ENCODE measurements at places on chromosomes 16 and 17. TPM values are rescaled to one million over a fixed set of nuclear protein-coding genes. Genes with fewer than 3 reads are reported as not detected.
A peak's percentile ranks its signal among the peaks of the same experiment; 100 is the strongest.

- DNase-seq, result no peak
These were observed 11.4 kb upstream of the ARHGAP23 start for GRCh38 chr17:38416840-38417209.

Gene SLC26A11
- total RNA-seq, result 10.6 TPM

DNA sequence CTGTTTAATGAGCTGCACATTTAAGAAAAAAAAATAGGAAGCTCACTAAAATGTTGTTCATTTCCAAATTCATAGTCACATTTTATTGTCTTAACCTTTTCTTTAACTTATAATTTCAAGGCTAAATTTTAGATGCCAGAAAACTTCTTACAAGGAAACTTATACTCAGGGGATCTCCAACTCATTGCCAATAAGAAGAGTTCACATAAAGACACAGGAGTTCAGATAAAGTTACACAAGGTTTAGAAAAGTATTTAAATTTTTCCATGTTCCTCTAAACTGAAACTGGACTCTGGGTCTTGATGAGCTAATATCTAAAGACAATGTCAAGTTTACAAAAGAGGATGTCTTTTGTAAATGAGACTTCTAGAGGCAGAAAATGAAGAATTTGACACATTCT, 190.7 kb upstream of the KCNJ16 start:
- no peak for DNase-seq

- no peak for DNase-seq
These were observed 15.2 kb upstream of the TMEM114 start for GRCh38 chr16:8605554-8605953.

DNA sequence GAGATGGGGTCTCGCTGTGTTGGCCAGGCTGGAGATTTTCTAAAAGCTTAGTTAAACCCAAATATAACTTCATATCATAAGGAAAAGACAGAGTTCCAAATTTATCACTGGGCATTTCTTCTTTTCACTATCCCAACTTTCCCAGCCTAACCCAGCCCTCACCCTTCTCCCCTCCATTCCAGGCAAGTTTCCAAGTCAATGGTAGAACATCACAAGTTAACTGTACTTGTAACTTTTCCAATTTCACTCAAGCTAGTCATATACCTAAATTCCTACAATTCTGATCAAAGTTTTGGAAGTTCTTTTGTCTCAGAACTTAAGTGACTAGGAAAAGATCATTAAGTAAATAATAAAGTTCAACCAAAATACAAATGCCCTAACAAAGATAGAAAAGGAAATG, 61.2 kb downstream of the USP32 start:
- DNase-seq, result no peak

DNA sequence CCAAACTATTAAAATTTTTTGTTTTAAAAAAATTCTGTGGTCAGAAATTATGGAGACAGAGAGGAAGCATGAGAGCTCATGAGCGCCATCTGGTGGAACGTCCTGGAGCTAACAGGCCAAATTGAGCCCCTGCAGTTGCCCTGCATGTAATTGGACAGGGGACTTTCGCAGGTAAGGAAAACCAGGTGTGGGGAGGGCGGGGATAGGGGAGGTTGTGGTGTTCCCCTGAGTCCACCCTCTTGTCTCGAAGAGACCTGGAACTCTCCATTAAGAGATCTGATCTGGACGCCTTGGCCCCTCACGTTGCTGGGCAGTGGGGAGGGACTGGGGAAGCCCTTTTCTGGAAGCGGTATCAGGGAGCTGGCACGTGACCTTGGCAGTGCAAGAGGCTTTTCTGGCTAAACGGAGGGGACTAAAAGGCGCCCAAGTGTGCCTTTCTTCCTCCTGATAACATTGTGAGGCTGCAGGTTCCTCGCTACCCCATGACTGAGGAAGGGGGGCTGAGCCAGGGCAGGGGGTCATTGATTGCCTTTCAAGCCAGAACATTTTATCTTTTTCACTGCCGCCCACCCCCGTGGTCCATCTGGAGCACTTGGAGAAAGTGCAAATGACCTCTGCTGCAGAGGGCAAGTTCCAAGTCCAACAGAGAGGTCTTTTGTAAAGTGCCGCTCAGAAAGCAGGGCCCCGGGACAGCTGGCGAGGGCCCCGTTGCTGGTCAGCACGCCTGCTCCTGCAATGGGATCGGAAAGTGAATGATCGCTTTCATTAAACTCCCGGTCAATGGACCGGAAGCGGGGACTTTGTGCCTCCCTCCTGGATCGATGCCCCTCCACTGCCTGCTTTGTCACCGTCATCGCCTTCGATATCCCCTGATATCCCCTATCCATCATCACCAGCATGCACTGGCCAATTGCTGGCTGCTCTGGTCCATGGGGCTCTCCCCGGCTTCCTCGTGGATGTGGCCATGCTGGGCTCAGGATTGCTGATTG, 18.4 kb downstream of the PDILT start:
- peak; percentile 77 for DNase-seq

Gene IRF8
- 3.5 TPM for total RNA-seq

Gene SMIM36
- total RNA-seq, result not detected

GRCh38 chr17:44176671-44177501, 6.4 kb downstream of the ASB16 start:
- DNase-seq, result no peak

Gene LITAF
- total RNA-seq, result 70.8 TPM

Gene SDR42E2
- not detected for total RNA-seq

GRCh38 chr17:82100502-82101298, 2.7 kb upstream of the FASN start:
- DNase-seq, result no peak

DNA sequence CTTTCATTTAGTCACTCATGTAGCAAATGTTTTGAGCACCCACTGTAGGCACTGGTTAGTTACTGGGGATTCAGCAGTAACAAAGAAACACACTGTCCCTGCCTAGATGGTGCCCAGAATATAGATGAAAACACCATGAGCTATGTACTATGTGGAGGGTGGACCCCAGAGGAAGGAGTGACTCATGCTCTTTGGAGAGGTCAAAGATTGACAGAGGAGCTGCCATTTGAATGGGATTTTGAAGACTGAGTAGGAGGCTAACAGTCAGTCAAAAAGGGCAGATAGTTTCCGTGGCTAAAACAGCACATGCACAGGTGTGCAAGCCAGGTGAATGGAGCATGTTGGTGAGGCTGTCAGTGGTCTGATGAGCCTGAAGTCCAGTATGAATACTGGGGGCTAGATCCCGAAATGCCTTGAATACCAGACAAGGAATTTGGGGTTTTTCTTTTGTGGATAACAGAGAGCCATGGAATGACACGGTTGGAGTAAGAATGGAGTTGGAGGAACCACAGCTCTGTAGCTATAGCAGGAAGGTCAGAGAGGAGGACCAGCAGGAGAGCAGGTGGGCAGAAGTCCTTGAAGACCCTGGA, 6.1 kb downstream of the IL21R start:
- no peak for DNase-seq

DNA sequence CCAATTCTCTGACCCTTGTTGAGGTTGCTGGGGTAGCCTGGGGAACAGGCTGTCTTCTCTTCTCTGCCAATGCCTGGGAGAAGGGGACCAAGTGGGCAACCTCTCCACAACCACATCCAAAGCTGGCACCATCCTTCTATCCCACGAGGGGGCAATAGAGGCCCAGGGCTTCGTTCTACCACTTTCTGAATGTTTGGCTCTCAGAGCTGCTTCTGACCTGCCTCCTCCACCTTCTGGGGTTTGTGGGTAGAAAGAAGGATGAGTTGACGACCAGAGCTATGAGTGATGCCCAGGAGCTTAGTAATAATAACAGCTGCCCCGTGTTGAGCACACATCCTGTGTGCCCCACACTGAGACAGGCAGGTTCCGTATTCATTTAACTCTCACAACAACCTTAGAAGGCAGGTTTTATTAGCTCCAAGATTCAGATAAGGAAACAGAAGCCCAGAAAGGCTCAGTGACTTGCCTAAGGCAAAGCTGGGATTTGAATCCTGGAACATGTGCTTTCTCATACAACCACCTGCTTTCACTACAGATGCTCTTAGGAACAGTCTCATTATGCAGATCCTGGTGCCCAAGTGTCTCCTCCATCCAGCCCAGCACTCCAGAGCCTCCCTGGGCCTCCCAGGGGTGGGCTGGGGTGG, 11.1 kb downstream of the TSPOAP1 start:
- peak; percentile 25 for DNase-seq

Gene SEPTIN1
- 2.5 TPM for total RNA-seq

Gene ZG16B
- total RNA-seq, result 0.37 TPM

Data from left ventricle myocardium superior (tissue), 1 donor.